Fibroblast of the conjunctiva (primary cell): ENCODE measurements at places on chromosomes 16 and 17.

GRCh38 chr17:31156326-31156725 lies 61.5 kb downstream of the NF1 start:
- peak; percentile 2 for DNase-seq

DNA sequence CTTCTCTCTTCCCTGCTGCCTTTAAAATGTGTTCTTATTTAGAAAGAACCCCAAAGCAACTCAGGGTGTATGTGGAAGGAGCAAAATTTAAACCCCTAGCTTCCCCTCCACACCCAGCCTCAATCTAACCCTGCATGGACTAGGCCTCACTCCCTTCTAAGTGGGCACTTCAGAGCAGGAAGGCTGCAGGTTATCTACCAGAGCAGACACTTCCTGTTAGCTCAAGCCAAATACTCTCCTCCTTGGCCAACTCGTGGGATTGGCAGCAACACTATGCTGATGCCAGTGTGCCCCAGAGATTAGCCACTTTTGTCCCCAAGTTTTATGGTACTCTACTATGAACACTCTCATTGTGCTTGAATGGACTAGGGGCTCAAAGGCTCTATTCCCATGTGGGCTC lies 35.6 kb downstream of the CCDC42 start:
- DNase-seq = no peak

DNA sequence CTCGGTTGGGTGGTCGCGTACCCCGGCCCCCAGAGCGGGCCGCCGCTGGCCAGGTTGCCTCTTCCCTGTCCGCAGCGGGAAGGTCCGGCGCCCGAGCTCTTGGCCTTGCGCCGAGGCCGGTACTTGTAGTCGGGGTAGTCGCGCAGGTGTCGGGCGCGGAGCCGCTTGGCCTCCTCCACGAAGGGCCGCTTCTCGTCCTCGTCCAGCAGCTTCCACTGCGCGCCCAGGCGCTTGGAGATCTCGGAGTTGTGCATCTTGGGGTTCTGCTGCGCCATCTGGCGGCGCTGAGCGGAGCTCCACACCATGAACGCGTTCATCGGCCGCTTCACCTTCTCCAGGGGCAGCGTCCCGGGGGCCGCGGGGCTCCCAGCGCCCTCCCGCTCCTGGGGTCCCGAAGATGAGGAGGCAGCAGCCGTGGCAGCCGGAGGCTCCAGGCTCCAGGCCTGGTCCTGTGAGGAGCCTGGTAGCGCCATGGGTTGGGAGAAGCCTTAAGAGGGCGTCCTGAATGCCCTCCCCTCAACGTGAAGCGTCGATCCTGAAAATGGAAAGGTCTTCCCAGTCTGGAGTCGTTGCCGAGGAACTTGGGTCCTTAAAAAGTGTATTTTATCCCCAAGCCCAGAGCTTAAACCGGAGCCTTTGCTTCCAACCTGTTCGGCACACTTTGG lies 558 bp downstream of the SOX15 start:
- DNase-seq = peak; percentile 75

DNA sequence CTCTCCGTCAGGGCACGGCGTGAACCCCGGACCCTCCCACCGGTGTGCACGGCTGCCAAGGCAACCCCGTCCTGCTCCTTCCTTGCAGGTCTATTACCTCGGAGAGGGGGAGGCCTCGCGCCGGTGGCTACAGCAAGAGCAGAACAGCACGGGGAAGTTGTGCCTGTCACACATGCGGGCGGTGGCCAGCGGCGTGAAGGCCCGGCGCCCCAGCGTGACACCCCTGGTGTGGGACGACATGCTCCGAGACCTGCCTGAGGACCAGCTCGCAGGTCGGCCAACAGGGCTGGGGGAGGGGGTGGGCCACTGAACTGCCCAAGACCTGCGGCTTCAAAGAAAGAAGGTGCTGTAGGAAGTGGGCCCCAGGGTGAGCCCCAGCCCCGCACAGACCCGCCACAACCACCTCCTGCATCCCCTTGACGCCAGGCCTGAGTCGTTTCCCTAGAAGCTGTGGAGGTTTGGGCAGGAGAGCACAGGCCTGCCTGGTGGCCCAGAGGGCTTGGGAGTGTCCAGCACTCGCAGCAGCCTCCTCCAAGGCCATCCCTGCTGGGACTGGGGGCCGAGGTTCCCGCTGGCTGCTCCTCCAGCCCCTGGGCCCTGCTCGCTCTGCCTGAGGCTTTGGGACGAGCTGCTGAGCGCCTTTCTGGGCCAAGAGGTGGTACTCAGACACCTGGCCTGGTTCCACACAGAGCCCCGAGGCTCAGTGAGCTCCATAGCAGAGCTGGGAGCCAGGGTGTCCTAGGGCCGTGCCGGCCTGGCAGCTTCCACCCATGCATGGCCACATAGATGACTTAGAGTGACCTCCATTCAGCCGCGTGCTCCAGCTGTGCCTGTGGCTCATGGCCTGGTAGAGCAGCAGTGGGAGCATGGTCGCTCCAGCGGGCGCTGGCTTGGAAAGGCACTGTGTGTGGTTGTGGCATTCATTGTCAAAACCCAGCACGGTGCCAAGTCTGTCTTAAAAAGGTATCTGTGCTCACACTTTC lies 14.7 kb downstream of the CYBC1 start:
- DNase-seq = no peak

DNA sequence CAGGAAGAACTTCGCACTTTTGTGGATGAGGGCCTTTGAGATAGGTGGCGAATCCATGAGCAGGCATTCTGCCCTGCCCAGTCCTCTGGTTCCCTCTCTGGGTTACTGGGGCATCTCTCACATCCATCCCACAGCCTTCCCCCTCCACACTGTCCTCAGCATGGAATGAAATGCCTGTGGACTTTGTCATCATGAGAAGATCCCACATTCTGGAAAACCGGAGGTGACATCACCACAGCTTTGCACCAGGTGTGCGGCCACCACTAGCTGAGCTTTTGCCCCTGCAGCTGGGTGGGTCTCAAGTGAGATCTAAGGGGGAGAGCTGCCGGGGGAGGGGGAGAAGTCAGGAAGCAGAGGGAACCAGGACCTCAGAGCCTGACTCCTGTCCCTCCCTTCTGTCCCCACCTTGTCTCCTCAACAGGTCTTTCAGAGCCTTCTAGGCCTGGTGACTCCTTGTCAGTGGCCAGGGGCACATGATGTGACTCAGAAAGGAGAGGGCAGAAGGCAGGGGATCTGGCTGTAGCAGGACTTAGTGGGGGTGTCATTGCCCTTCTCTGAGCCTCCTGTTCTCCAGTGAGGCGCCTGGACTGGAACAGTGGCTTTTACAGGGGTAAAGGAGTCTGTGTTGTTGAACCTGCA lies 40.0 kb upstream of the DLX4 start:
- no peak for DNase-seq

- no peak for DNase-seq
Observed at GRCh38 chr17:68572138-68572842, 28.9 kb downstream of the FAM20A start.

GRCh38 chr17:7112510-7113108 lies 2.0 kb downstream of the ASGR2 start:
- DNase-seq = no peak

DNA sequence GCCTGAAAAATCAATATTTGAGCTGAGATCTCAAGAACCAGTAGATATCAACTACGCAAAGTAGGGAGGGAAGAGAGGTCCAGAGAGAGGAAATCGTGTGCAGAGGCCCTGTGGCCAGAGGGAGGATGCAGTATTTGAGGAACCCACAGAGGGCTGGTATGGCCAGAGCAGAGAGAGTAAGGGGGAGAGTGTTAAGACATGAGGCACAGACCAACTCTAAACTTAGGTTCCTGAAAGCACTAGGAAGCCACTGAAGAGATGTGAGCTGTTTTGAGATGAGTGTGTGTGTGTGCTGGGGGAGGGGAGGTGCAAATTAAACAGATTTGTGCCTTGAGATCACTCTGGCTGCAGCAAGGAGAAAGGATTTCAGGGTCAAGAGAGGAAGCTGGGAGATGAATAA lies 10.9 kb downstream of the SLC13A2 start:
- DNase-seq = no peak

GRCh38 chr16:31429314-31429713 lies 1.2 kb upstream of the COX6A2 start:
- DNase-seq = no peak
